NCI-H510A (cell line): ENCODE measurements at places on chromosomes 11 and 22.

GRCh38 chr11:118064956-118065355, 11.9 kb upstream of the TMPRSS4 start:
- no peak for DNase-seq

GRCh38 chr11:69359735-69360480, 66.0 kb downstream of the MYEOV start:
- DNase-seq = no peak

DNA sequence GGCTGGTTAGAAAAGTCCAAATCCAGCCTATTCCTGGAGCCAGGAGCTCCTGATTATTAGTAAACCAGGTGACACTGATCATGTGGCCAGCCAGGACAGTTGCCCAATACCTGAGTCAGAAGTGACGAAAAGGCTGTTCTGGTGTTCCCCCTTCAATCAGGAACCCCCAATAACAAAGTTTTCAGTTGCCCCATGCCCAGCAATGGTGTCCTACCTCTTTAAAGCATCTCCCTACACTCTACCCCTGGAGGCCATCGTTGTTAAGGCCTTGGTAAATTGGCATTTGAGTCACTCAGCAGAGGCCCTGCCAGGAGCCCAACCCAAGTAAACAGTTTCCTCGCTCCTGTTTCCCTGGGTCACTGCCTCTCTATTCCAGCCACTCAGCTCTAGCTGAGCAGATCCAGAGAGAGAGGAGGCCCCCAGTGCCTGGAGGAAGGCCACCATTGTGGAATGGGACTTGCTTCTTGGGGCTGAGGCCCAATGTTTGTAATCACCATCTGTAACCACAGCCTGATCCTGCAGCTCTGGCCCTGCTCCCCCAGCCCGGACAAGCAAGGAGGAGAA, 25.0 kb downstream of the ARHGAP1 start:
- no peak for DNase-seq

- DNase-seq = no peak
Measured at GRCh38 chr11:121563003-121563402, 110.2 kb upstream of the SORL1-AS1 start.

GRCh38 chr11:92804388-92804966, 165.0 kb upstream of the MTNR1B start:
- DNase-seq = no peak

- DNase-seq = no peak
Measured at GRCh38 chr11:93464927-93465540, 78.2 kb downstream of the SMCO4 start.

- DNase-seq = no peak
Measured at GRCh38 chr11:24234822-24235508, 261.9 kb upstream of the LUZP2 start.

DNA sequence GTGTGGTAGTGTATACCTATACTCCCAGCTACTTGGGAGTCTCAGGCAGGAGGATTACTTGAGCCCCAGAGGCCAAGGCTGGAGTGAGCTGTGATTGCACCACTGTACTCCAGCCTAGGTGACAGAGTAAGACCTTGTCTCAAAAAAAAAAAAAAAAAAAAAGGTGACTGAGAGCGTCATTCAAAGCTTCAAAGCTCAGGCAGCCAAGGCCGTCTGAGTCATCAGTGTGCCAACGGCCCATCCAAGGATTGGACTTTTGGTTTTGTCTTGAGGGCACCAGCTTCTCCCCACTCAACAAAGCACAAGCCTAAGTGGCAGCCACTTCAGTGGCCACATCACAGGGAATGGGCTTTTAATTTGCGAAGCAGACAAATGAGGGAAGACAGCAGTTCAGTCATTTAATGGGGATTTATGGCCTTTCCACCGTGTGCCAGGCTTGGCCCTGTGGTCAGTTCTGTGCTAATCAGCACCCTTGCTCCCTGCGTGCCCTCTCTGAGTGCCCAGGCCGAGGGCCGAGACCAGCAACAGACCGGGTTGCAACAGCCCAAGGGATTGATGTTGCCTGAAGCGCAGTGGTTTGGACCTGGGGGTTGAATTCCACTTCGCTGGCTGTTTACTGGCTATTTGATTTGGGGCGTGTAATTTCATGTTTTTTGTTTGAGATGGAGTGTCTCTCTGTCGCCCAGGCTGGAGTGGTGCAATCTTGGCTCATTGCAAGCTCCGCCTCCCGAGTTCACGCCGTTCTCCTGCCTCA, 30.2 kb upstream of the CRYBB3 start:
- no peak for DNase-seq

DNA sequence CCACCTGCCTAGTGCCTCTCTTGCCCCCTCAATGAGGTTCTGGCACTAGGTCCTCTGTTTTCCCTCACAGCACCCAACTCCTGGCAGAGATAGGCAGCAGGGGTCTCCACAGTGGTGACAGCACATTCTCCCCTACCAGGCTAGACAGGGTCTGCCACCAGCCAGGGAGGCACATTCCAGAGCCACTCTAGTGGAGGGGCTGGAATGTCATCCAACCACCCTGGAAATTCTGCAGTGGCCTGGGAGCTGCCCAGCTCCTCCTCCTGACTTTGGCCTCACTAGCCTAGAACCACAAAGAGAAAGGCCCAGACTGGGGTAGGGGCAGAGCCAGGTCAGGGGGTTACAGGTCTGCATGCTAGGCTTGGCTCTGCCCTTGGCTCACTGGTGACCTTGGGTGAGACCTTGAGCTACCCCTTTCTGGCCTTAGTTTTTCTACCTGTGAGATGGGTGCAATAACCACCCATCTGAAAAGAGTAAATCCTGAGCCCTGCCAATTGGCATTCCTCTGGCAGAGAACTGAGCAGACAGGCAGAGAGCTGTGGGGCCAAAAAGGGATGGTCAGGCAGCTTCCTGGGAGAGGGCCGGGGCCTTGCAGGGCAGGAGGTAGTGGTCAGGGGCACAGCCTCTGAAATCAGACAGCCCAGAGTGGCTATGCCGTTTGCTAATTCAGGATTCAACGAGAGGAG, 7.1 kb downstream of the P2RY2 start:
- DNase-seq = no peak

- DNase-seq = no peak
Measured at GRCh38 chr22:50522208-50522805, 3.1 kb downstream of the SCO2 start.

GRCh38 chr11:125512106-125512505, 16.0 kb upstream of the FEZ1 start:
- no peak for DNase-seq

DNA sequence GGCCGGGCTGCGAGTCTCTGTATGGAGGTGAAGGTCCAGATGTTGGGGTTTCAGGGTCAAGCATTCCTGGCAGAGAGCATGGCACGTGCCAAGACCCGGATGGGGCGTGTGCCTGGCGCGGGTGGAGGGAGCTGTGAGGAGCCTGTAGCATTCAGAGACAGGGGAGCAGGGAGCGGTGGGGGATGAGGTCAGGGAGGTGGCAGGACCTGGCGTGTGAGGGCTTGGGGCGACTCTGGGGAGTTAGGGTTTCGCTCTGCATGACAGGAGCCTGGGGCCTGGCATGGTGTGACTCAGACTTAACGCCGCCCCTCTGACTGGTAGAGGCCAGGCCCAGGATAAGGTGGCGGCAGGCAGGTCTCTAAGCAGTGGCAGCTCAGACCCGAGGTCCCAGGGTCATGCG, 103.0 kb downstream of the KCNQ1 start:
- DNase-seq = no peak

DNA sequence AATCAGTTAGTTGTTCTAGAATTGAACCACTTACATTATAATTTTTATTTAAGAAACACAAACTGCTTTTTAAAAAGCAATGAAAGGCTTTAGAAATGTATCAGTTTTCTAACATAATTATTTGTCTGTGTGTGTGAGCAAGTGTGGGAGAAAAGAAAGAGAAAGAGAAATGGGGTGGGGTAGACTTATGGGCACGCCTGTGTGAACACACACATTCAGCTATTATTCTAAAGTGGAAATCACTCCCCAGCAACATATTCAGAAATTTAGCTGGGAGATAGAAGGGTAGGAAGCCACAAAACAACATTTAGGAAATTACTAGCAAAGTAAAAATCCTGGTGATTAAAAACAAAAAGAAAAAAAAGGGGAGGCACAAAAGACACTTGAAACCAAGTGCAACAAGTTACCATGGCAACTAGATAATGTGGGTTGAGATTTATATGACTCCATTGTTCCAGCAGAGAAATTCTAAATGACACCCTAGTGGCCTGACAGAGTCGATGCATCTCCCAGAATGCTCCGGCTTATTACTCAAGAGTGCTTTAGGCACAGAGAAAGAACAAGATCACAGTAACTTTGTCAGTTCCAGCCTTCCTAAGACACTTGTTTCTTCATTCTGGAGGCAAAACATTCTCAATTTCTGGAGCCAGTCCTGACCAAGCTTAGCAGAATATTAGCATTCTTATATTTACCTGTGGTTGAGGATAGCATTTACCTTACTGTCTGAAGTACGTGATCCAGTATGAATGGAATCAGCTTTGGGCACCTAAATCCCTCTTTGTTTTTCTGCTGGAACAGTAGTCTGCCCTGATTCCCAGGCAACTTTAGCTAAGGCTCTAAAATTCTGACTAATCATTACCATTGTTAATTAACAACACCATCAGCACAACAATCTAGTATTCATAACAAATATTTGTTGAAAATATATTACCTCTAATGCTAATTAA, 444.4 kb downstream of the DLG2 start:
- DNase-seq = no peak

- DNase-seq = no peak
Measured at GRCh38 chr11:5283086-5283485, 13.3 kb upstream of the HBE1 start.

DNA sequence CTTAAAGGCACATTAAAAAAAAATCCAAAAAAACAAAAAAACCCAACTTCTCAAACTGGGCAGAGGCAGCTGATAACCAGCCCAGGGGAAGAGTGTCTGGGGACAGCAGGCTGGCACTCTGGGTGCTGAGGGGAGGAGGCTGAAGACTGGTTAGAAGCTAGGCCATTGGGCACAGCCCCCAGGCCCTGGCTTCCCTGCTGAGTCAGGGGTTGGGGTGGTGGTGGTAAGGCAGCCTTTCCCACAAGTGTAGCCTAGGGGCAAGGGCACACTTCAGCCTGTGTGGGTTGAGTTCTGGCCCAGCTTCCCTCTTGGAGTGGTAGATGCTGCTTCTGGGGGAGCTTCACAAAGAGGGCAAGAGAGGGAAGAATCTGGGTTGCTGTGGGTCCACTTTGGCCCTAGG, 16.3 kb upstream of the ARFGAP3 start:
- no peak for DNase-seq

DNA sequence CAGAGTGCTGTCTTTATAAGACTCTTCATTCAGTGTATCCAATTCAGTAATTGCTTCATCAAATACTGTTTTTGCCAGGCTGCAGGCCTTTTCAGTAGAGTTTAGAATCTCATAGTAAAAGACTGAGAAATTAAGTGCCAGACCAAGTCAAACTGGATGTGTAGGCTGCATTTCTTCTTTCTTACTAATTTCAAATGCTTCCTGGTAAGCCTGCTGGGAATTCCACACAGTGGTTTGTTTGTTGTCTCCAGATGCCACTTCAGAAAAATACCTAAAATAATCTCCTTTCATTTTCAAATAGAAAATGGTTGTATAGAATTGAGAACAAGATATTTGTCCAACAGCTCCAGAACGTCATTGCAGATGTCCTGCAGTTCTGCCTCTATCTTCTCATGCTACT, 34.7 kb downstream of the LDHAL6A start:
- no peak for DNase-seq

DNA sequence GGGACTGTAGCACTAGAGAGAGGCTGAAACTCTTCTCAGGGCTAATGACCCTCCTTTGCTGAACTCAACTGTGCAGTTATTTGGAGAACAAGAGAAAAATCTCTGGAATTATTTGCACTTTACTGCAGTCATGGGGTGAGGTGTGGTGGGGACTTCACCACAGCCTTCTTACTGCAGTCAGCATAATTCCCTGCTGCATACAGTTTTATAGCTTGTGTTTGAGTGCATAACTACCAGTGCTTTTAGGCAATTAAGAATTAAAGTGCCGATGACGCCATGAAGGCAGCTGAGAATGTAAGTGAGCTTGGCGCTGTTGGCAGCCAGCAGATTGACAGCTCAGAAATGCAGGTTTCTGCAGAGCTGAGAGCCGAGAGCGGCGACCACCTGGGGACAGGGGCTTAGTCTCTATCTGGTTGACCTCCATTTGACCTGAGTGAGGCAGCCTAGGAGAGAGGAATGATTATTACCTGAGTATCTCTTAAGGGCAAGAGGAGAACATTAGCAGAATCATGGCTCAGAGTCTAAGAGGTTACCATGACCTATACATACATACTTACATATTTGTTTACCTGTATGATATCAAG, 830.0 kb downstream of the NTM start:
- DNase-seq = peak; percentile 39

GRCh38 chr22:22327723-22328122, 83.1 kb downstream of the VPREB1 start:
- no peak for DNase-seq

DNA sequence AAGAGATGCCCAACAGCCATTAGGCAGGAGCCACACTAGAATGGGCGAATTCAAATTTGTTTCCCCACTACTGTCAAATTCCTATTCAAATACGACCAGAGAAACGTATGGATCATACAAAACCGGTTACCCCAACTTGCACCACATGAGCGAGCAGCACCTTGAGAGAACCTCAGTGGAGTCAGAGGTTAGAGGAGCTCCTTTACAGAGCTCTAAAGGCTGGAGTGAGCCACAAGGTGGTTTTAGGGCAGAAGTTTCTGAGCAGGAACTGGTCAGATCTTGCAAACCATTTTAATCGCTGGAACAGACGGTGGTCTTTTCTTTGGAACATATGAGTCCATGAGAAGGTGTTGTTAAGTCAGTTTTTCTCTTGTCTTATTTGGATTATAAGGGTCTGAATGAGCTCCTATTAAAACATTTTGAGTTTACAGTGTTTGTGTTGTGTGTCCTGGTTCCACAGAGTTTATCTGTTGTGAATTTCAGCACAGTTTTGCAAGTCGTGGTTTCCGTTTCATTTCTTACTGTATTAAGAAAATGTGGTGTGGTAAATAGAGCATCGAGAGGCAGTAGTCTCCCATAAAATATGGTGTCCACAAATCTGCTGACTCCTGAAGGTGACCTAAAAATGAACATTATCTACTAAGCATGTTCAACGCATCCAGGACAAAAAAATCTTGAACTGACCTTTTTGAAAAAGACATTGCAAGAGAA, 471.7 kb downstream of the NTM start:
- no peak for DNase-seq

DNA sequence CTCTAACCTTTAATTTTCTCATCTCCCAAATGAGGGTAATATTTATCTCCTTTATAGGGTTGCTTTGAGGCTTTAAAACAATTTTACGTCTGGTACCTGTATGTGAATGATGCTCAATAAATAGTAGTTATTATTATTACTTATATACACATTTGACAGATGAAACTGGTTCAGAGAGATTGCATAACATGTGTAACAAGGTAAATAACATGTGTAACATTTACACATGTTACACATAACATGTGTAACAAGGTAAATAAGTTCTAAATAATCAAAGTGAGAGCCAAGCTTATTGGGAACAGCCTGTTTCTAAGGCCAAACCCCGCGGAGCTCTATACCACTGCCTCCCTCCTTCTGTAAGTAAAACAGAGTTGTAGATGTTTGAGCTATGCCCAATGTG, 100.9 kb downstream of the MPPED2 start:
- no peak for DNase-seq

DNA sequence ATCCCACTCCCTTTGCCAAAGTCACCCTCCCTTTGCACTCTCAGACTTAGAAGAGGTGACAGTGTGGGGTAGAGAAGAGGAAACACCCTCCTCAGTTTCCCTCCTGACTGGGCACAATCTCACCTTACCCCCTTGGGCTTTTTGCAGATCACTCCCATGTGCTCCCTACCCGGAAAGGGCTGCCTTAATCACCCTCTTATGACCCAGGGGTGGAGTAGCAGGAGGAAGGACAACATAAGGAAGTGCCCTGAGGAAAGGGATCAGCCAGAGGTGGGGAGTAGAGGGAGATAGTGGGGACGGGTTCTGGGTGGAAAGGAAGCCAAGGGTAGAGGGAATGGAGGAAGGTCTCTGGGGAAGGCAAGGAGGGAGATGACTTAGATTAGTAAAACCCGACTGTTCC, 52.0 kb downstream of the NRXN2 start:
- DNase-seq = no peak
